Amygdala (tissue), 56 donors: ENCODE measurements at places on chromosomes 5 and 9.
A peak's percentile ranks its signal among the peaks of the same experiment; 100 is the strongest.

DNA sequence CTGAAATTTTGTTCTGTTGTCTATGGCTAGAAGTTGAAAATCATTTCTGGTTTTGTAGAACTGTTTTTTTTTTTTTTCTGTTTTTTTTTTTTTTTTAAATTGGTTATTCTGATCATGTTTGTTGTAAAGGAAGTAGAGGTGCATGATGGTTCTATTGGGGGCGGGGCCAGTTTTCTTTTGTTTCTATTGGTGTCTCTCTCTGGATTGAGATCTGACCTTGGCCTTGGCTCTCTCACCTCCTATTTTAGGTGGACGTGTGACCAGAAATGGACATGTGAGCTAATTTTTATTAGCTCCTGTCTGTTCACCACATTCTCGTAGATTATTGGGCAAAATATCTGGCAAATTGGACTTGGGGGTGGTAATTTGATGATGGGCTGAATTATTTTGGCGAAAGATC is 3.2 kb downstream of the ZNF618 start:
- DNase-seq, result no peak

- no peak for DNase-seq
Measured at GRCh38 chr5:142095035-142095434, 13.5 kb upstream of the NDFIP1 start.

GRCh38 chr9:114273461-114273881 is 49.4 kb upstream of the ORM1 start:
- DNase-seq, result no peak

- DNase-seq, result no peak
Measured at GRCh38 chr9:95110921-95111525, 206.5 kb downstream of the FANCC start.

GRCh38 chr5:56649569-56649968 is 165.8 kb upstream of the MAP3K1 start:
- DNase-seq, result no peak

DNA sequence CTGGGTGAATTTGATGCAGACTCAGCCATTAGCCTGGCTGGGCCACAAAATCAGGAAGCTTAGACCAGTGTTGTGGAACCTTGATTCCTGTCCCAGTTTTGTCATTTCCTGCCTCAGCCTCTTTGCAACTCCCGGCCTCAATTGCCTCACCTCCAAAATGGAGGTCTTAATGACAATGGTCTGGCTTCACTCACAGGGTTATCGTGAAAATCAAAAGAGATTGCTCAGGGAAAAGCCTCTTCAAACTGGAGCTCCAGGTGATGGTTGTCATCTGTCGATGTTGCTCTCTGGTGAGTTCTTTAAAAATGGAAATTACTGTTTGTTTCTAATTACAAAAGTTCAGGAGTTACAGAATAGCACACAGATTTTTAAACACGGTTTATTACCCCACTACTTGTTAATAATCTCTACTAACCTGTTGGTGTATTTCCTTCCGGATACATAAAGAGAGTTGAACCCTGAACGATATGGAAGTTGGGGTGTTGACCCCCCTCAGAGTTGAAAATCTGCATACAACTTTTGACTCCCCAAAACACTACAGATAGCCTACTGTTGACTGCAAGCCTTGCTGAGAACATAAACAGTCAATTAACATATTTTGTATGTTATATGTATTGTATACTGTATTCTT is 109.9 kb upstream of the CPEB4 start:
- DNase-seq, result no peak

DNA sequence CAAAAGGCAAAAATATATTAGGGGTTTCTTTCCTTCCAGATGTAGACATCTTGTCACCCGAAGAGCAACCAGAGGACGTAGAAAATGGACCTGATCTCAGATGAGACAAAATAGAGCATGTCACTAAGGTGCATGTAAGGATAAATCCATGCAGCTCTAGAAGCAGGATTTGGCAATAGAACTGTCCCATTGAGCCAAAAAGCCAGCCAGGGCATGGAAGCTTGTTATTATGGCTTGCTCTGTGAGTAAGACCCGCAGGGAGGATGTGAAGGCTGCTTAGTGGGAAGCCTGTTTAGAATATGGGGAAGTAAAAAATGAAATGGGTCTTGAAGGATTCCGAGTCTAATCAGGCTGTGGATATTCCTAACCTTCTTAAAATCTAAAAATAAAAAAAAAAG is 165.6 kb upstream of the MPDZ start:
- no peak for DNase-seq

DNA sequence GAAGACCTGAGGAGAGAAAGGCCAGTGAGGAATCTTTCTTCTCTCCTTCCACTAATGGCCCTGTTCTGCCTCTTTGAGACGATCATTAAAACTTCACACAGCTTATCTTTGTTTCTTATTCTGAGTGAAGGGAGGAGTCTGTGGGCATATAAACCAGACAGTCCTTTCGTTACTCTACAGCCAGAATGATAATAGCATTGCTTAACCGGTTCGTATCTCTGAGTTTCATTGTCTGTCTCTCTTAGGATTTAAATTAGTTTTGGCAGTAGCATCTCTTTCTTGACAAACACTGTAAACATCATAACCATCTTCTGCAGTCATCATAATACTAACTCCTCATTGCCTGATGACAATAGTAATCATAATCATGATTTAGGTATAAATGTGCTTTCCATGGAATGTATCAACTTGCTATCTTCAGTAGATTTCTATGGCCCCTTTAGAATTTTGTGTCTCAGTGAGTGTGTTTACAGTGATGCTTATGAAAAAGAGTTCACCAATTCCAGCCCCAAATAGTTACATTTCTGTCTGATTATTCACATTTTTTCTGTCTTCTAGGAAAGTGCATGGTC is 618.8 kb upstream of the KLF4 start:
- DNase-seq, result no peak

GRCh38 chr5:41754857-41755256 is 115.4 kb downstream of the OXCT1 start:
- DNase-seq, result no peak

GRCh38 chr5:93307557-93307956 is 273.5 kb downstream of the NR2F1-AS1 start:
- no peak for DNase-seq

DNA sequence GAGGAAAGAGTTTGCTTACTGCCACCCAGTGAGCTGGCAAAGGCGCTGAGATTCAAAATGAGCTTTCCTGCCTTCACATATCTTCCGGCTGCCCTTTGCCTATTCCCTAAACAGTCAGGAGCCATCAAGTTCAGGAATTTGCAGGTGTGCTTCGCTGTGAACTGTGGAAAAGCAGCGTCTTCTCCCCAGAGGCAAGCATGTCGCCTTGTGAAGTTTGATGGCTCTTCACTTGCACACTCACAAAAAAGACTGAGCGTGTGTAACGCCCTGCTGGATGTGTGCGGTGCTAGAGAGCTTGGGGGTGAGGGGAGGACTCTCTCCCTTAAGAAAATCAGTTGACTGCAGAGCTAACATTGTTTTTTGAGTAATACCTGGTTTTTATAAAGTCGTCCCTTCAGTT is 288.7 kb downstream of the DOCK8 start:
- no peak for DNase-seq

DNA sequence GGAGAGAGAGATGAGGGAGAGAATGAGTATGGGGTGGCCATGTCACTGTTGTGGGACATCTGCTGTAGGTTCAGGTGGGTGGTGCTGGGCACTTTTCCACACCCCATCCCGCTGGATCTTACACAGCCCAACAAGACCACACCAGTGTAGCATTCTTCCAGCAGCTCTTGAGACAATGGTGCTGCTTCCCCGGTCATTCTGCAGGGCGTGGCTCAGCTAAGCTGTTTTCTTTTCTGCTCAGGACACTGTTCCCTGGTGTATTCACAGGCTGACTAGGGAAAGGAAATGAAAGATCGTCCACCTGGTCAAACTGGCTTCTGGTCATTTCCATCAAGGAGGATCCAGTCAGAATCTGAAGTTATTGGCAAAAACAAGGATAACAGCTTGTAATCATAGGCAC is 75.6 kb downstream of the S1PR3 start:
- no peak for DNase-seq

- DNase-seq, result peak; percentile 10
Measured at GRCh38 chr9:19922476-19923118, 133.8 kb upstream of the SLC24A2 start.

- DNase-seq, result no peak
Measured at GRCh38 chr9:95182854-95183563, 134.5 kb downstream of the FANCC start.

GRCh38 chr9:113728989-113729388 is 147.1 kb upstream of the ZNF618 start:
- DNase-seq, result no peak

DNA sequence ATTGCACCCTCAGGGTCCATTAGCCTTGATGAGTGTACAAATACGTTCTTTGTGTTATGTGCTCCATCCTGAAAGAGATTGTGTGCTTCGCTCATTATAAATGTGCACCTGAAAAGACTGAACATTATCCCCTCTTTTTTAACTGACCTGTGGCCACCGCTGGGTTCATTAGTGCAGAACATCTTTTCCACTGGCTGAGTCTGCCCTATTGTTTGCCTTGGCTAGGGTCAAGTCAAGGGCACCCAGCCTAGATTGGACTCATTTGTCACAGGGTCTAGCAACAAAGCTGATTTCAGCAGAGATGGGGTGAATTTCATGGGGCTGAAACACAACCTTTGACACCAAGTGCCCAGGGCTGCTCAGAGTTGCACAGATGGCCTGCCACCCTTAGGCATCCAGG is 764.1 kb upstream of the ARRDC3 start:
- DNase-seq, result no peak

- DNase-seq, result no peak
Measured at GRCh38 chr9:3969590-3970260, 330.1 kb downstream of the GLIS3 start.

GRCh38 chr9:8781458-8781857 is 981.9 kb upstream of the DMAC1 start:
- DNase-seq, result no peak

- DNase-seq, result no peak
Measured at GRCh38 chr5:175494264-175495183, 16.2 kb downstream of the SFXN1 start.

- DNase-seq, result no peak
Measured at GRCh38 chr9:133785753-133786370, 47.7 kb upstream of the SARDH start.

DNA sequence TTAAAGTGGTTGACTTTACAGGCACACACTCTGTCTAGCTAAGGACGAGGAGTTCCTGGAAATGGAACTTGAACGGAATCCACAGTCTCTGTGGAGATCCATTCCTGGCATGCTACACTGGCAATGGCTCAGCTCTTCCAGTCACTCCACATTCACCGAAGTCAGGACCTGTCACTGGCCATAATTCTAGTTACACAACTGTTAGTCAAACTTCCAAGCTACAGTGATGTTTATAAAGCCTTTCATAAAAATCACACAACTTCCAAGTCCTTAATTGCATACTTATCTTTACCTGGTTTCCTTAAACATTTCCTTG is 15.7 kb downstream of the CDC14B start:
- DNase-seq, result no peak
